Esophagus squamous epithelium (tissue), 5 donors: ENCODE measurements at places on chromosomes 12 and 14. TPM values are rescaled to one million over a fixed set of nuclear protein-coding genes. Genes with fewer than 3 reads are reported as not detected.

Gene ZDHHC17
- total RNA-seq, result 26.7 TPM

Gene RERGL
- 6.0 TPM for total RNA-seq

Gene TC2N
- total RNA-seq, result 44.6 TPM

Gene TAS2R9
- 0.66 TPM for total RNA-seq

Gene KRT74
- not detected for total RNA-seq

Gene GLT8D2
- total RNA-seq, result 0.61 TPM

Gene GPR68
- total RNA-seq, result 17.5 TPM

Gene SLC22A17
- total RNA-seq, result 9.2 TPM

Gene C12orf50
- not detected for total RNA-seq

Gene DCN
- 93.3 TPM for total RNA-seq

Gene RBM19
- total RNA-seq, result 32.6 TPM

Gene KIF5A
- 0.19 TPM for total RNA-seq

Gene HOXC10
- 0.31 TPM for total RNA-seq
